ENCODE measurements at places on chromosomes 1 and 21.
A peak's percentile ranks its signal among the peaks of the same experiment; 100 is the strongest.

- DNase-seq = no peak
Observed at GRCh38 chr1:170618421-170618820, 45.5 kb upstream of the PRRX1 start.

DNA sequence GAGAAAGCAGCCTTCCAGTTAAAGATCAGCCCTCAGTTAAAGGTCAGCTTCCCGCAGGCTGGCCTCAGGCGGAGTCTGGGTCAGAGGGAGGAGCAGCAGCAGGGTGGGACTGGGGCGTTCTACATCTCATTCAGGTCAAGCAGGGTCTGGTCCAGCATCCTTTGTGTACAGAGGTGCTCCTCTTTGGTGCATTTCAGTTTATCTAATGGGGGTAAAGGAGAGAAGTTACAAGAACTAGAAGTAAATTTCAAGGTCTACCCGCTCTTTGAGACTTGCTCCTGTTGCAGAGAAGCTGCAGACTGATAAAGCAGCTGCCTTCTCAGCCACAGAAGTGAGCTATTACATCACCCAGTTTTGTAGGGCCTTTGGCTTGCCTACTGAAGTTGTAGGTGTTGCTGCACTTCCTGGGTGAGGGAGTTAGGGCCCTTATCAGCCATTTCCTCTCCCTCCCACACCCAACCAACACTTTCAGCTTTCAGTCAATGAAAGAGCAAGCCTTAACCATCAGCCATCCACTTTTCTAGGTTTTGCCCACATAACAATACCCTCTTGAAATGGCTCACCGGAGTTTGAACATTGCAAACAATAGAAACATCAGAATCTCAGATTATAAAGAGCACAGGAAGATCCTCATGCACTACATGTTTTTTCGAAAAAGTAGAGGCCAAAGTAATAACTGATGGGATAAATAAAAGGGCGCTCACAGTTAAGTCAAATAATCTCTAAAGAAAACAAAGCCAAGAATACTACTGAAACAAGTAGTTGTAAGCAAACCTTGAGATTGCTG is 2.8 kb upstream of the NUP210L start:
- no peak for DNase-seq

DNA sequence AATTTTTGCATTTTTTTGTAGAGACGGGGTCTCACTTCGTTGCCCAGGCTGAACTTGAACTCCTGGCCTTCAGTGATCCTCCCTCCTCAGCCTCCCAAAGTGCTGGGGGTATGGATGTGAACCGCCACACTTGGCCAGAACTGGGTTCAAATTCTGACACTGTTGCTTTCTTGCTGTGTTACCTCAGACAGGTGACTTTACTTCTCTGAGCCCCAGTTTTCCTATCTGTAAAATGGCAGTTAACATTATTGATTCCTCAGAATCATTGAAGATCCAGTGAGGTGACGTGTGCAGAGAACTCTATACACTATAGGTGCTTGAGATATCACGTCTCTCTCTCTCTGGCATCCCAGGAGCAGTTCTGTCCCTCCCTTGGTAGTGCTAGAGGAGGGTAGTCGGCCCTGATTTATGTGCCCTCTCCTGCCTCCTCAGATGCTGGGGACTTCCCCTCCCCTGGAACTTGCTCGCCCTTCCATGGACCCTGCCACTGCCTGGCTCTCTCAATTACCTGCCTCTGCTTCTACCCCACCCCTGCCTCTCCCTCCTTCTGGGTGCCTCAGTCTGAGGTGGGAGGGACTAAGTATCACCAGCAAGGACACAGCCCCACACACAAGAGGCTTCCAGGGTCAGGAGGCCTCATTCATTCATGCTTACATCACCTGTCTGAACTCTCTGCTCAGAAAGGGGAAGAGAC is 2.8 kb upstream of the HPCA start:
- DNase-seq = no peak

GRCh38 chr1:60916199-60916598 is 166.2 kb upstream of the NFIA start:
- no peak for DNase-seq

DNA sequence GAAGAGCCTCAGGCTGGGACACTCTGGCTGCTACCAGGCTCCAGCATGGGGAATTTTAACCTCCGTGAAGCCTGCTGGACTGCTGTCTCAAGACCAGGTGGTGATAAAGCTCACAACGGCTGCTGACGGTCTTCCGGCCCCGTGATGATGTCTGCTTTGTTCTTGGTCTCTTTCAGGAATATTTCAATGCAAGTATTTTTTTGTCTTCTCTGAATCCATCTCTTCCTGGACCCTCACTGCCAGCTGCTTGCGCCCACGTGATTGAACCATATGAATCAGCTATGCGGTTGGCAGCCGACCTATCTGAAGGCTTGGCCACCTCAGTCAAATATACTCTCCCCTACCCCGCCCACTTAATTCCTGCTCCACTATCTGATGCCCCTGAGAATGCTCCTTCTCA is 14.6 kb upstream of the SLC6A17 start:
- no peak for DNase-seq

- no peak for DNase-seq
Observed at GRCh38 chr1:224041032-224041431, 72.9 kb upstream of the FBXO28 start.

DNA sequence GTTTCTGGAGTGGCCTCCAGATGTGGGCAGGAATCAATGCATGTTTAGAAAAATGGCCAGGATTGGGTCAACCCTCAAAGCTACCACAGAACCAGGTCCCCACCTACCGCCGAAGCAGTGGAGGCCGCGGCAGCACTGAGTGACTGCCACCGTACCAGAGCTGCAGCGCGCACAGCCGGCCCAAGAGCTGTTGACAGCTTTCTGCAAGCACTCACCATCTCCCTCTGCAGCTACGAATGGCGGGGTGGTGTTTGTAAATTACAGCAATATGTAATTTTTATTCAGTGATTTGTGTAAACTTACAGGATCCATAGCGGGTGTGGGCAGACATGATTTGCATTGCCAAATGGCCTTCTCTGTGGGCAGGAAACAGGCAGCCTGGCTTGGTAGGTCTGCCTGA is 96.4 kb downstream of the CAMK2N1 start:
- DNase-seq = no peak

DNA sequence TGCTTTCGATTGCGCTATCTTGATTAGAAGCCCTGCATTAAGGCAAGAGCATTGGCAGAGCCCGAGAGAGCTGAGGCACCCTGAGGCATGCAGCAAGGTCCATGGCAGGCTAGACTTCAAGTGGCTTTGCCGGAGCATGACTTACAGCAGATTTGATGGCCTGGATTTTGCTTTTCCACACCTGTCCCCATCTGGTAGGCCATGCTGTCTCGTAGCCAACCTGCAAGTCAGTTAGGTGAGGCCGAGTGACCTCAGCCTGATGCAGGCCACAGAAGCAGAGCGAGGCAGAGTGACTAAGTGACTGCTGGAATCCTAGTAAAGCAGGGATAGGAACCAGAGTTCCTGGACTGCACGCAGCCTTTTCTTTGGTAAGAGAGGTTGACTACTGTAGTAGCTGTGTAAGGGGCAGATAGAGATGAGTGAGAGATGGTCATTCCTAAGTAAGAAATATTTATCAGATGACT is 148.9 kb downstream of the PBX1 start:
- no peak for DNase-seq

- no peak for DNase-seq
Observed at GRCh38 chr1:66652556-66652955, 99.7 kb upstream of the DYNLT5 start.

DNA sequence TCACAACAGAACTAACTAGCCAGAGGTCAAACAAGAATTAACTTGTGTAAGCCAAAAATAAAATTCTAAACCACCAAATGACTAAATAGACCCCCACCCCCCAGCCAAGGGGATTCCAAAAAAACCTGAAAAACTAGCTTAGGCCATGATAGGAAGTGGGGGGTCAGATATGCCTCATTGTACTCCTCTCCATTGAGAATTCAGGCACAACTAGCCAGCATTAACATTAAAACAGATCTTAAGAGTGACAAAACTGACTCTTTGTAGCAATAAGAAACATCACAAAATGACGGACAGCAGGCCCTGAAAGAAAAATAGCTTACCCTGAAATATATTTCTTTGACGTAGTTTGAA is 103.0 kb upstream of the ETV3 start:
- DNase-seq = no peak

- DNase-seq = no peak
Observed at GRCh38 chr1:37567023-37567422, 10.3 kb downstream of the DNALI1 start.

DNA sequence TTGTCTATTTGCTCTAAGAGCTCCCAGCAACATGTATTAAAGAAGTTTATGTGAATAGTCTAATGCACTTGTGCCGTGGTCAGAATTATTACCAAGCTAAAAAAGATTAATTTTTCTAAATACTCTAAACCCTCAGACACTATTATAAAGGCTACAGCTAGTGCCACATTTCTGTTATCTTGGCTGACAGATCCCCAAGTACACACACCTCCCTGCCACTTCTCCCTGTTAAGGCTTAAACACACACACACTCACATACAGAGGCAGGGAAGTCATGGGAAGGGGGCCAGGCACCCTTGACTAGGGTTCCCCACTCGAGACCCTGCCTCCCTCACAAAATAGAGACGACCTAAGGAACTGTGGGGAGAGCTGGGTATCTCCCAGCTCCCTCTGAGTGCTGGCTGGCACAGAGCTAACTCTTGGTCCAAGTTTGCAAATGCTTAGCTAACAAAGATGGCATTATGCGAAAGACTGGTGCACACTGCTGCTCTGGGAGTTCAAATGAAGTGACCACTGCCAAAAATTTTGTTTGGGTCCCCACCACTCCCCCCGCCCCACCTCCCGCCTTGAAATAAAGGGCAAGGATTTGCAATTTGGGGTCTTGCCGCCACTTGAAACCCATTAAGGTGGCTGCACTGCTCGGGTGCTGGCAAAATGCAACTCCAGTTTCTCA is 9.8 kb downstream of the SSBP3 start:
- no peak for DNase-seq

- peak; percentile 23 for DNase-seq
Observed at GRCh38 chr1:210373878-210374599, 45.3 kb downstream of the HHAT start.

- DNase-seq = peak; percentile 98
Observed at GRCh38 chr1:167687919-167688519, 33.8 kb upstream of the MPZL1 start.

- no peak for DNase-seq
Observed at GRCh38 chr1:223364685-223365382, 858 bp upstream of the SUSD4 start.

DNA sequence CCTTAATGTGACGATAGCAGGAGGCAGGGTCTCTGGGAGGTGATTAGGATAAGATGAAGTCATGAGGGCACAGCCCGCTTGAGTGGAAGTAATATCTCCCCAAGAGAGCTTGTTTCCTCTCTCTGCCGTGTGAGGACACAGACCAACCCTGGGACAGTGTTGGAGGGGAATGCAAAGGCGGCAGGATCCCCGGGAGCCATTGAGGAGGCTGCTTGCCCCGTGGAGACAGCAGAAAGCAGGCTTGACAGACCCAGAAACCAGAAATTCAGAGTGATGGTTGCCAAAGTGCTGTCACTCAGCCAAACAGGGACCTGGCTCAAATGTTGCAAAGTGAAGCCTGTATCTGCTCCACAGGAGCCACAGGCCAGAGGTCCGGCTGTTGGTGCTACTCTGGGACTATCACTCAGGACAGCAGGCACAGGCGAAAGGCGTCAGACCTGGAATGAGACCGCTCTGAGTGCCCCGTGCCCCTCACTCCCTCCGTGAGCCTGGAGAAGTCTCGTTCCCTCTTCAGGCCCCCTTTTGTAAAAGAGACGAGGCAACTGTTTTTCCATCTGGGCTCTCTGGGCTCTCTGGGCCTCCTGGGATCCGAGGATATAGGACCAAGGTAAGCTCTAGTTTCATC is 96.6 kb upstream of the VANGL1 start:
- DNase-seq = no peak

DNA sequence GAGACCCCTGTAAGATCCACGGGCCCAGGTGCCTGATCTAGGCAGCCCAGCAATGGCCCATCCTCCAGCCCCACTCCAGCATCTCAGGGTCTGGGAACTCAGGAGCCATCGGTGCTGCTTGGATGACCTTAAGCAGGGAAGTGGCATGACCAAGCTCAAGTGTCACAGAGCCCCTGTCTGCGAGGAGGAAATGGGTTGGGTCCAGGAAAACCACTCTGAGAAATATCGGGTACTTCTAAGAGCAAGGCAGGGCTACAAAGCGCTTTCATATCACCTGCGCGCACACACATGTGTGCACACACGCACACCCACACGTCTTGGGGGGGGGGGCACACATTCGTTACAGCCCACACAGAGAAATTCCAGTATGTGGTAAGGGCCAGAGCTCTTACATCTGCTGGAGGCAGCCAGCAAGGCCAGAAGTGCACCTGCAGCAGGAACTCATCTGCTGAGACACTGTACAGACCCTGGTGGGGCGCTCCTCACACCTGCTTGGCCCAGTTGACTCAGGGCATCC is 32.6 kb upstream of the SPOCD1 start:
- DNase-seq = no peak

DNA sequence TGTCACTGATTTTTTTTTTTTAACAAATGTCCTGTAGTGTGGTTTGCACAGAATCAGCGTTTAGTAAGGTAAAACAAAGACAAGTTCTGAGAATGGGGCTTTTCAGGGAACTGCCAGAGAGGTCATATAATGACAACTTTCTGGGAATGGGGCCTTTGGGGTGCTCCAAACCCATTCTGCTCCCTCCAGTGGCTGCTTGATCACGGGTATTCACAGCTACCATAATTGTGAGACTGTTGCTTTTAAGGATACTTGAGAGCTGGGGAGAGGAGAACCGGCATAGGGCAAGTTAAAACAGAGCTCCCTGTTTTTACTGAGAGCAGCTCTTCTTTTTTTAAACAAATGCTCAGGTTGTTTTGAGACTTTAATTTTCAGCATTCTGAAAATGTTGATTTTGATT is 48.2 kb downstream of the CYP2J2 start:
- DNase-seq = no peak

DNA sequence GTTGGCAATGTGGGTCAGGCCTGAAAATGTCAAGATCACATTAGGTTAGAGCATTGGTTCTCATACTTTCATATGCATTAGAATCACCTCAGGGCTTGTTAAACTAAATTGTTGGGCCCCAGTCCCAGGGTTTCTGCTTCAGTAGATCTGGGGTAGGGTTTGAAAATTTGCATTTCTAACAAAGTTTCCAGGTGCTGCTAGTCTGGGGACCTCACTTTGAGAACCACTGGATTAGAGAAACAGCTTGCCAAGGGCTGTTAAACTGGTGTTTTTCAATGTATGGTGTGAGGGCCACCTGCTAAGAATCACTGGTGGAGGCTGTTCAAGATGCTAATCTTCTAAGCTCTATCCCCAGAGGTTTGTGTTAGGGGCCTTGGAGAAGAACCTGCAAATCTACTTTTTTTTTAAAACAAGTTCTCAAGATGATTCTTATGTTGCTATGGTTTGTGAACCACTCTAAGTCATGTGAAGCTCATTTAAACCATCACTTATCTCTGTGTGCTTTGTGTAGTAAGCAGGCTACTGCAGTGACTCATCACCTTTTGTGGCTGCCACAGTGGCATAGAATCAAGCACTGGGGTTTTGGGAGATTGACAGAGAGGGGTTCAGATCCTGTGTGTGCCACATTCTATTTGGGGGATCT is 152.2 kb downstream of the S1PR1 start:
- no peak for DNase-seq
